ENCODE measurements at places on chromosomes 6 and 20.
A peak's percentile ranks its signal among the peaks of the same experiment; 100 is the strongest.

GRCh38 chr20:45338121-45339030, 9.8 kb downstream of the SDC4 start:
- DNase-seq = no peak

- no peak for DNase-seq
Observed at GRCh38 chr6:2659381-2659780, 91.3 kb downstream of the MYLK4 start.

DNA sequence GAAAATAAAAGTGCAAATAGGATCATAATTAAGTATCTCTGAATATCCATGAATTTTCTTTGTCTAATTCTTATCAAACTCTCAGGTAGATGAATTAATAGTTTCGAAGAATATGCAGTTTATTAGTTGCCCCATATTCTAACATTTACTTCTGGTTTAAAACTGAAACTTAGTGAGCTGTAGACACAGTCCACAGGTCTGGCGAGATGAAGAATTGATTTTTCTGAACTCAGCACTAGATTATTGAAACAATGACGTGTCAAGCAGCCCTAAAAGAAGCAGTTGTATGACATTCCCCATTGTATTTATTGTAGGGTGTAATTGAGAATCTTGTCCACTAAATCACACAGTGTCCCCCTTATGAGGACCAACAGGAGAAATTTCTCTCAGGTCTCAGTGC, 407.1 kb downstream of the GRIK2 start:
- no peak for DNase-seq

- DNase-seq = peak; percentile 27
Observed at GRCh38 chr6:159788753-159789376, 537 bp downstream of the TCP1 start.

GRCh38 chr6:31922942-31923341, 4.6 kb upstream of the C2 start:
- no peak for DNase-seq

- no peak for DNase-seq
Observed at GRCh38 chr20:43789593-43789992, 62.8 kb upstream of the GTSF1L start.

DNA sequence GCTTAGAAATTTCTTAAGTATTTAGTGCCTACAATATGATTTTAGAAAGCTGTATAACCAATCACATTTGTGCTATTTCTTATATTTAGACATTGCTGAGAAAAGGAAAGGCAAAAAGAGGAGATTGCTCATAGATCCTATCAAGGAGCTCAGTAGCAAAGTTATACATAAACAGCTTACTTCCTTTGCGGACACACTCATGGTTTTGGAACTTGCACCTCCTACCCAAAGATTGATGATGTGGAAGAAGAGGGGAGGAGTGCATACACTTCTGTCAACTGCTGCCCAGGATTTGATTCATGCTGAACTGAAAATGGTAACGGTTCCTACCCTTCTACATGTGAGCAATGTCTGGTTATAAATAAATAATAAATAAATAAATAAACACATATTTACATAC, 16.7 kb downstream of the RAD21L1 start:
- DNase-seq = no peak

GRCh38 chr20:48758206-48758820, 69.5 kb downstream of the PREX1 start:
- no peak for DNase-seq

- DNase-seq = no peak
Observed at GRCh38 chr6:137911675-137912191, 44.7 kb downstream of the TNFAIP3 start.

DNA sequence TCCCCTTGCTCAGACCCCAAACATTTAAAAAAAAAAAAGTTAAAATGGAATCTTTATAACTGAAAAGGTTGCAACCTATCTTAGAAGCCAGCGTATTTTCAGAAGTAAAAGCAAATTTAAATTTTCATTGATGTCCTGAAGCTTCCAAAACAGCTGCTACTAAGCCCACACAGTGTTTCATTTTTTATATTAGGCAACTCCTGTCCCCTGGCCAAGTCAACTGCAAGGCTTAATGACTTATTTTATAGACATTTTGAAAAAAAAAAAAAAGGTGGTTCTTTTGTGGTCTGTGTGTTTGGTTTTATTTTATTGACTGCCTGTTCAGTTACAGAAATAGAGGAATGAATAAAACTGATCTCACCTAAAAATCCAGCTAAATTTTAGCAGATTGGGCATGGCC, 13.0 kb downstream of the CFAP61 start:
- DNase-seq = no peak

DNA sequence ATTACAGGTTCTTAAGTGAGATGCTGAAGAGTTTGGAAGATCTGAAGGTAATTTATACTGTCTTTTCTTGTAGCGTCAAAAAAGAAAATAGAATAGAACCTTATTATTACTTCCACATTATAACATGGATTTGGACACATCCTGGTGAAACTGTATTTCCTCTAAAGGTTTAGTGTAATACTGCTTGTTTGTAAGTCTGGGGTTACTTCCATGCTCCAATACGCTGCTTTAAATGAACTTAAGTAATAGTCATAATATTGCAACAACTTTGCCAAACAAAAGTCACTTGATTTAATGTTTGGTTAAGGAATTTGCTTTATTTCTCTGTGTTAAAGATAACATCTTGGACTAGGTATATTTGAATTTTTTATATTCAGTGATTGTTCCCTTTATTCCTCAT, 11.5 kb upstream of the SNRNP48 start:
- no peak for DNase-seq

DNA sequence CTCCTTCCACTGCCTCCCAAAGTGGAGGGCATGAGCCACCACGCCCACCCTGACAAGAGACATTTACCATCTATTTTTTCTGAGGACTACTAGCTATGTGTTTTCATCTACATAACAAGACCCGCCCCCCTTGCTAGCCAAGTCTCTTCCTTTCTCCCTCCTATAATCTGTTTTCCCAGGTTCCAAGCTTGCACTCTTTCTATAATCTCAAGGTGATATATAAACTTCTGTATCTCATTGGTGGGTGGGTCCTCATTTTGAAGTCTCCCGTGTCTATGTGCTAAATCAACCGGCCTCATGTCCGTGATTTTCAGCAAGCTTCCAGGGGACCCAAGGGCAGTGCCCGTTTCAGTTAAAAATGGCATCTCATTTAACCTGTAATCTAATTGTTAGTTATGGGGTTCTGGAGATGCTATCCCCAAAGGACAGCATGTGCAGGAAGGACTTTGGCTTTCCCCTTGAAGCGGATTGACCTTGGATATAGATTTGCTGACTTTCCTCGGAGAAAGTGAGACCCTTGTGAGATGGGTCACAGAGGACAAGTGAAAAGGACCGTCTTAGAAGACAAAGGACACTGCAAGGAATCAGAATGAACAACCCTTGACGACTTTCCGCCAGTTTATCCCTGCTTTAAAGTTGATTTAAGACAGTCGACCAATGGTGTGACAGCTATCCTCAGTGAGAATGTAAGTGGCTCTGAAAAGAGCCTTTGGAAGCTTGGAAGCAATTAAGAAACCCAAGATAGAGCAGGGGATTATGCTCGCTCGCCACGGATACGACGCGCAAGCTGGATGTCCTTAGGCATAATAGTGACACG, 22.4 kb downstream of the OR2B2 start:
- no peak for DNase-seq

GRCh38 chr20:50003253-50003656, 20.5 kb downstream of the SNAI1 start:
- no peak for DNase-seq

DNA sequence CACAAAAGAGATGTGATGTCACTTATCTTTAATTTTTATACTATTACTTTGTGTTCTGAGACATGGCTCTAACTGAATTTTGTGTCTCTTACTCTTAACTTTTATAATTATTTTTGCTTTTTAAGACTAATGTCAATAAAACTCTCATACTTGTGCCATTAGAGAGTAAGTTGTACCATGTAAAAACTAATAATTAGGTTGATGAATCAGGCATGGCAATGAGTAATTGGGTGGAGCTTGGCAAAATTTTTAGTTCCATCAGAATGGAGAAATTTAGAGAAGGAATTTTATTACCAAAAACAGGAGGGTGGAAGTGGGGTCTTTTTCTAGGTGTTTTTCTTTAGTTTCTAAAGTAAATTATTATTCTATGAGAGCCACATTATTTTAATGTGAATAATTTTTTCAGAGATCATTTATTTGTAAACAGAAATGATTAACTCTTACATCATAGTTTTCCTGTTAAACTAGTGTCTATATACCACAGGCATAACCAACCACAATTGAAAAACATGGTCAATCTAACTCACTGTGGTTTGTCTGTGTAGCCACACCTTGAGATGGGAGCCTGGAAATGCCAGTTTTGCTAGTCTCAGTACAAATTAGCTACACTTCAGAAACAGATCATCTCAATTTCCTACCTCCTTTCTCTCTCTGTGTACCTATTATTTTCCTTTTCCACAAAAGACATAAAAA, 51.8 kb downstream of the ELOVL4 start:
- DNase-seq = no peak

- DNase-seq = no peak
Observed at GRCh38 chr6:4912559-4912958, 91.3 kb downstream of the RPP40 start.

GRCh38 chr6:56345376-56345995, 98.1 kb upstream of the COL21A1 start:
- no peak for DNase-seq

GRCh38 chr6:106614166-106614565, 15.1 kb downstream of the RTN4IP1 start:
- no peak for DNase-seq

- DNase-seq = no peak
Observed at GRCh38 chr6:92559611-92560010, 859.7 kb downstream of the EPHA7 start.

DNA sequence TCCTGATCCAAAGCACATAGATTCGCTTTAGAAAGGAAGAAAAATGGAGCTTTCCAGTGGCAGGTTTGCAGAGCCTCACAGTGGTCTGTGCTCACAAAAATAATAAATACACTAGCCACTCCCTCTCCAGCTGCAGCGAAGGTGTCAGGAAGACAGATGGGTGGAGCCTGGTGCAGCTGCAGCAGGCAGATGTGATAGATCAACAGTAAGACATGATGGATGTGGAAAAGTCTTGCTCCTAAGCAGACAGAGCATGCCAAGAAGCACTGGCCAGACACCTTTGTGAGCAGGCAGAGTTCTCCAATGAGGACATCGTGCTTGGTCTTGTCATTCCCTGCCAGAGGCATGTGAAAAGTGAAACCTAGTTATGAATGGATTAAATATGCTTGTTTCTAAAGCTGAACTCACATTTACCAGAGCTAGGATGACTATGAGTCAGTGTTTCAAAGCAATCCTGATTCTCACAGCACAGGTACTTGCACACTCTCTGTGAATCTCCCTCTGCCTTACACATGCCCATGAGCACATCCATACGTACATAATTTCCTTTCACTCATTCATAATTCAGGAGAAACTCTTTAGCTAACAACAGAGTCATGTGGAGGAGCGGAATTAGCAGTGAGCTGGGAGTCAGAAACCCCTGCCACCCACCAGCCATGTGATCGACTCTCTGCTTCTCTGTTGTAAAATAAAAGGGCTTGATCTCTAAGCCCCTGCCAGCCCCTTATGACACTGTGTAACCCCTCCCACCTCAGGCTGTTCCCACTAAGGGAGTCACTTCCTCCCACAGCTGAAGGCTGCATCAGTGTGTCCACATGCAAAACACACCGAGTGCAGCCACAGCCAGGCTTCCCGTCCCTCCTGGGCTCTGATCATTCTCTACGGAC, 111.2 kb downstream of the SCML4 start:
- DNase-seq = peak; percentile 44

- DNase-seq = no peak
Observed at GRCh38 chr6:105058846-105059245, 101.9 kb downstream of the LIN28B start.

GRCh38 chr6:56434606-56435005, 187.2 kb upstream of the COL21A1 start:
- DNase-seq = no peak

- no peak for DNase-seq
Observed at GRCh38 chr6:169592558-169592957, 109.3 kb downstream of the WDR27 start.

DNA sequence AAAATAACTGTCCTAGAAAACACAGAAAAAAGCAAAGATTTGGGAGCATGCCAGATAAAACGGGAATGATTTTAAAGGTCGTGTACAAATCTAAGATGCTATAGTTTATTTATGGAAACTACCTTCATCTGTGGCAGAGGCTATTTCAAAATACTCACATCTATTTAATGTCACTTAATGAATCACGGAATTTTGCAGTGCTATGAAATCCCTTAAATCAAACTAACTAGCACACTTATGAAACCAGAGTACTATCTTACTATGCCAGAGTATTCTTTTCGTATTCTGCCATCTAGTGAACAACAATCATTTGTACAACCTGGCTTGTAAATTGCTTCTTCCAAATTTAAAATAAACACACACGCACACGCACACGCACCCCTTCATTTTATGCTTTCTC, 77.9 kb upstream of the BMP5 start:
- no peak for DNase-seq

DNA sequence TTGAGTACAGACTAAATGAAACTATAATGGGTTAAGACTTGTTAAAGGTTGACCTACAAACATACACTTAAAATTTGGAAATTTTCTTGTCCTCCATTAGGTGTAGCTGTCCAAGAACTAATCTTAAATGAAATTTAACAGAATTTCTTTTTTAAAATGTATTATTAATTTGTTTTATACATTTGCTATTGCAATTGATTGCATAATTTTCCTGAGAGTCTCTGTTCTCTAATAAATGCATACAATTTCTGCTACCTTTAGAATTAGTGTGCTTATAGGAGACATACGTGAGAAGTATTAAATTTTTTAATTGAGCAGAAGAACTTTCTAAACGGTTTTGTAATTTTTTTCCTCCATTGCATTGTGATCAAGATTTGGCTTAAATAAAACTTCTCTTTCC, 1.5 kb downstream of the FAM135A start:
- DNase-seq = no peak

- DNase-seq = no peak
Observed at GRCh38 chr20:4059606-4060005, 44.2 kb upstream of the RNF24 start.

GRCh38 chr20:37699202-37699601, 5.4 kb downstream of the CTNNBL1 start:
- no peak for DNase-seq

DNA sequence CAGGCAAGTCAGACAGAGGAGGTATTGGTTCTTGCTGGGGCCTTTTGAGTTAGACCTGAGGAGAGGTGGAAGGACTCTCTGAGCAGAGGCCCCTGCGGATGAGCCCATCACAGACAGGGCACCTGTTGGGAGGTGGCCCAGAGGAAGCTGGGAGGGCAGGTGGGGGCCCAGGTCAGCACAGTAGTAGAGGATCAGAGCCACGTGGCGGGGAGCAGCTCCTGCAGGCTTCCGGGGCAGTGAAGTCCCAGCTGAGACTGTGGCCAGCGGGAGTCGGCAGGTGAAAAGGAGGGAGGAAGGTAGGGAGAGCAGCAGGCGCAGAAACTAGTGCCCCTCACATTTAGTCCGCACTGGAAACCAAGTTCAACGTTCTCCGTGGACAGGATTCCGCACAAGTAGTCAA, 61.8 kb downstream of the RSPH3 start:
- no peak for DNase-seq

Data from T-helper 2 cell treated with Interferon-gamma antibody and Interleukin-4, amounts not matched to agents 5 μg/mL and 100 μg/mL, for 36 hours (primary cell).